ENCODE measurements at places on chromosomes 5 and 9. TPM values are rescaled to one million over a fixed set of nuclear protein-coding genes. Genes with fewer than 3 reads are reported as not detected.

DNA sequence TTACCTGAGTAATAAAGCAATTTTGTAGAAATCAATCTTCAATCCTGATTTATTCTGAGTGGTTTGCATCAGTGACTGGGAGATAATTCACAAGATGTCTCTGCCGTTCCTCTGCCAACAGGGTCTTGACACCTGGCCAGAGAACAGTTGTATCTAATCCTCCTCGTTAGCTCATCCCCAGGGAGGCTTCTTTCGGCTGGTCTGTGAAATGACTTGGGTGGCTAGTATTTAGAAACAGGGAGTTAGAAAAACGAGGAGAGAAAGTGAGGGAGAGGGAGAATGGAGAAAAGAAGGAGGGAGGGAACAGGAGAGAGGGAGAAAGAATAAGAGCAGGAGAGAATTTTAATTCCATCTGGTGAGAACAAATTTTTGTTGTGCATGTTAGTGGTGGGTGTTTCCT is 600.2 kb upstream of the TLE4 start:
- H3K36me3 ChIP-seq: no peaks in the 10 kb centered on the region
- H3K4me1 ChIP-seq: no peaks in the 10 kb centered on the region
- DNase-seq: no peak
- H3K27ac ChIP-seq: no peak overlapping the region

DNA sequence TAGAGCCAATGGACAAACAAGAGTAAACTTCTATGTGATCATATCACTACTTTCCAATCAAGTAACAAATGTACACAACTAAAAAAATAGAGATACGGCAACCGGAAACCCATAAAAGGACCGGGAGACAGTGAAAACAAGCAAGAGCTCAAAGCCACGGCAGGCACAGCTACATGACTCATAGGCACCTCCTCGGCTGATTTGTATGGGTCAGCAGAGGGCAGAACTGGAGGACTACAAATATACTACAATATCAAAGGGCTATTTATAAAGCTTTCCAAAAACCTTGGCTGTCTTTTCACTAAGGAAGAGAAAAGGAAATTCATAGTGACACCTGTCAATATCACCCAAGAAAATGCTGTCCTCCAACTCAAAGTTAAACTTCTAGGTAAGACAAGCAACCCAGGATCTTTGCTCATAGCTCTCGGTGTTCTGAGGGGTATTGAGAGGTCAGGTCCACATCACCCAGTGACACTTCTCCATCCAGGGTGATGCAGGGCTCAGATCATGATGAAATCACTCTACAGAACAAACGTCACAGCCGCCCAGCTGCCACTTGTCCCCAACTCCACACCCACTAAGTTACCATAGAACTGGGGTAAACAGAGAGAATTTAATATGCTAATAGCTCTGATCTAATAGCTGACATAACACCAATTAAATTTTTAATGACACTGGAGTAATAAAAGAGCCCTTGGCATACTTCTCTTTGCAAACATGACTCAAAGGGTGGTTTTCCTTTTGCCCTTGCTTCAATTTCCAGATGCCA is 41.3 kb downstream of the PFDN1 start:
- DNase-seq: no peak
- no peaks in the 10 kb centered on the region for H3K36me3 ChIP-seq
- no peaks in the 10 kb centered on the region for H3K4me1 ChIP-seq
- H3K27me3 ChIP-seq: no peaks in the 10 kb centered on the region

DNA sequence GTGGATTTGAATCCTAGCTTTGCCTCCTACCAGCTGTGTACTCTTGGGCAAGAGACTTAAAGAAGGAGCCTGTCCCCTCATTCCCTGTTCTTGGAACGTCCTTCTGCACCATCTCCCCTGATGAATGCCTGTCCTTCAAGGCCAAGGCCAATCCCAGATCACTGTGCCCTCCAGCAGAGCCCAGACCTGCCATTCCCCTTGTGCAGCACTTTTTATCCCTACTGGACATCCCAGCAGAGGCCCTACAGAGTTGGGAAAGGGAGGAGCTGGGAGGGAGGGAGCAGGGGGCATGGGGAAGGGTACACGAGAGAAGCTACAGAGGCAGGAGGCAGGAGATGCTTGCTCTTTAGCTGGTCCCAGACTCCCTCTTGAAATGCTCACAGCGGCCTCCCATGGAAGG is 223.9 kb downstream of the PBX3 start:
- H3K27ac ChIP-seq: no peak overlapping the region
- DNase-seq: no peak
- no peaks in the 10 kb centered on the region for H3K4me1 ChIP-seq
- no peaks in the 10 kb centered on the region for H3K27me3 ChIP-seq

The PPP2R2B gene
- 1.9 TPM for total RNA-seq

All from thymus (tissue), 14 donors.